ENCODE measurements at places on chromosomes 6 and 20.

DNA sequence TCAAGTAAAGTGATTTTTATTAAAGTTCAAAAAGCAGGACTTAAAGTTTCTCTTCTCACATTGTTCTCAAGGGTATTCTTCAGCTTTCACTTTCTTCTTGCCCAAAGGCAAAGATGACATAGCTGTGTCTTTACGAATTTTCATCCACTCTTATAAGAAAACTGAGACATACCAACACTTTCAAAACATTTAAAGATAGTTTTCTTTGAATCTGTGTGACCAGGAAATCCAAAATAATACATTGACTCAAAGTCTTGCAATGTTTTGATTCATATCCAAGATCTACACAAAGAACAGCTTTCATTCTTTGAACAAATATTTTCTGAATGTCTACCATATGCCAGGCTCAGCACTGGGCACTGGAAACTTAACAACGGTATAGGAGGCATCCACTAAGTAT, 117.9 kb downstream of the SIM1 start:
- no peak for DNase-seq

- no peak for DNase-seq
These were observed 90.5 kb downstream of the SOD2 start for GRCh38 chr6:159602431-159603041.

- DNase-seq: no peak
These were observed 115.1 kb downstream of the SULF2 start for GRCh38 chr20:47669927-47670890.

DNA sequence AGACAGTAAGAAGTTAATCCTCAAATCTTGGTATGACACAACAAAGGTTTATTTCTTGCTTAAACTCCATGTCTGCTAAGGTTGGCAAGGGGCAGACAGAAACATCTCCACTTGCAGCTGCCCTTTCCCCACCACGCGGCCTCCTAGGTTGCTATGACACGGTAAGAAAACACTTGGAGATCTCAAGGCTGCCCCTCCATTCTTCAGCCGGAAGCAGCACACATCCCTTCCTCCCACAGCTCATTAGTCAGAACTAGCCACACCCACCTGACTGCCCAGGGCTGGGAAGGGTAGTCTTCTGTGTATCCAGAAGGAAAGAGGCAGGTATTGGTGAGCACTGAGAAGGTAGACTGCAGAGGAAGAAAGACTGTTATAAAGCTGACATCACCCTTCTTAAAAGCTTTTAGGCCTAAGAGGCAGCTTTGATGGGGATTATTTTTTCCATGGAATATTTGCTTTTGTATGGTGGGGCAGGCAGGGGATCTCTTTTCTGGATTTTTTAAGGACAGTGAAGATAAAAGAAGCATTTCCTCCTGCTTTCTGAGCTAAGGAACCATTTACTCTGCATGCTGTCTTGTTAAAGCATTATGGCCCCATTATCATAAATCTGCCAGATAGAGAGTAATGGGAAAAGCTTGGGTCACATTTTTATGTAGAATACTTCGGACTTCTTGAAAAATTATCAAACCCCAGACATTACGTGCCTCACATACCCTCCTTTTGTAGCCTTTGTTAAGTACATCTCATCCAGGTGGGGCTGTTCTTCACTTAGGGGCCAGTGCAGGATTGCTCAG, 41.6 kb downstream of the MRAP2 start:
- no peak for DNase-seq

GRCh38 chr6:89873721-89874120, 20.5 kb upstream of the GJA10 start:
- DNase-seq: no peak

- no peak for DNase-seq
These were observed 41.6 kb upstream of the NFATC2 start for GRCh38 chr20:51584116-51584515.

DNA sequence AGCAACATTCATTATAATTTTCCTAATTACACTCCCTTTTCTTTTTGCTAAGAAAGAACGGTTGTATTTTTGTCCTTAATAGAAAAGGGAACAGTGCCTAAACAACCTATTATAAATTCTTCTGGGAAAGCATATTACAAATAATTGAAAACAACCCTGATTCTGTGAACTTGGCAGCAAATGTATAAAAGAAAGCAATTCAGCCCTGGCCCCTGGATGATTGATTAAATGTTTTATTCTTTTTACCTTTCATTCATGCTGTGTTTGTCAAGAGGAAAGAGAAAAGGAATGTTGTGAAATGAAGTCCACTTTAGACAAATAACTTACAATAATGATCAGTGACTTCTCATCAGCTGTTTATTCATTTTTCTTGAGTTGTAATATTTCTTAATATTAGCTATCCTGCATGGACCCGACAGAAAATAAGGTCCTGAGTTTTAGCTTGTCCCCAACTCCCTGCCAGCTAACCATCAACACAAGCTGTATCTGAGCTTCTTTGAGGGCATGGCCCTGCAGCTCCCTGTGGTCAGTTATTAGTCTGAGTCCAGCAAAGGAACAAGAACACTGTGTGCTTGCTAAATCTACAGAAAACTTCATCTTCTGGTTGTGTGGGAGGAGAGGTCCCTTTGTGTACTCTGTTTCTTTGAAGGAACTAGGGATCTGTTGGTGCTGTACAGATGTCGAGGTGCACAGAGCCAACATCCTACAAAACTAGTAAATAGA, 248.2 kb downstream of the LAMA2 start:
- DNase-seq: no peak

DNA sequence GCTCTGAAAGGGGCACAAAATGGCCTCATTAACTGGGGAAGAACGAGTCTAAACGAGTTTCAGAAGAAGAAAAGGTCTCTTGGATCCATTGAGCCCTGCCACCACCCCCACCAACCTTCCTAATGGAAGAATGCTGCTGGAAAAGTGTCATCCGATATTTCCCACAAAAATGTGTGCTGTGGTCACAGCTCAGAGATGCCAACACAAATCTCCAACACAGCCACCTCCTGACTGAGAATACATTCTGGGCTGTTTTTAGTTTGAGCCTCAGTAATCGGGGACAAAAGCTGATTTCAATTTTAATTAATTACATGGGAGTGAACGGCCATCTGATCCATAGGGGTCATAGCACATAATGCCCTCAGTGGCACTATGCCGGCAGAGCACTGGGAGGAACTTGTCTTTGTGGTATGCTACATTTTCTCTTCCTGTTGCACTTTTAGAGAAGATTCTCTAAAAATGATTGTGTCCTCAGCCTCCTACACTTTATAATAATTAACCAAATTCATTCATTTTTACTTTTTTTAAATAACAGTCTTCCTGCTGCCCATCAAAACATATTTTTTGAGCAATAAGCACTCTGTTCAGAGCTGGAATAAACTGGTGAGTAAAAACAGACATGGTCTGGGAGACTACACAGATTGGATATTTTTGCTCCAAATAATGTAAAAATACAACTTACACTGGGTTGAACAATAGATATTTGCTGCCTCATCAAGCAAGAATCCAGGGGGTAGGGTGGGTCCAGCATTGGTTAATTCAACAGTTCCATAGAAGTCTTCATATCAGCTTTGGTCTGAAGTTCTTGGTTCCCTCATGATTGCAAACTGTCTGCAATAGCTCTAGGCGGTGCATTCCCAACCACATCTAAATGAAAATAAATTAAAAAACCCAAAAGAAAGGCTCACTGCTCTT, 143.6 kb upstream of the TMEM170B start:
- DNase-seq: no peak

DNA sequence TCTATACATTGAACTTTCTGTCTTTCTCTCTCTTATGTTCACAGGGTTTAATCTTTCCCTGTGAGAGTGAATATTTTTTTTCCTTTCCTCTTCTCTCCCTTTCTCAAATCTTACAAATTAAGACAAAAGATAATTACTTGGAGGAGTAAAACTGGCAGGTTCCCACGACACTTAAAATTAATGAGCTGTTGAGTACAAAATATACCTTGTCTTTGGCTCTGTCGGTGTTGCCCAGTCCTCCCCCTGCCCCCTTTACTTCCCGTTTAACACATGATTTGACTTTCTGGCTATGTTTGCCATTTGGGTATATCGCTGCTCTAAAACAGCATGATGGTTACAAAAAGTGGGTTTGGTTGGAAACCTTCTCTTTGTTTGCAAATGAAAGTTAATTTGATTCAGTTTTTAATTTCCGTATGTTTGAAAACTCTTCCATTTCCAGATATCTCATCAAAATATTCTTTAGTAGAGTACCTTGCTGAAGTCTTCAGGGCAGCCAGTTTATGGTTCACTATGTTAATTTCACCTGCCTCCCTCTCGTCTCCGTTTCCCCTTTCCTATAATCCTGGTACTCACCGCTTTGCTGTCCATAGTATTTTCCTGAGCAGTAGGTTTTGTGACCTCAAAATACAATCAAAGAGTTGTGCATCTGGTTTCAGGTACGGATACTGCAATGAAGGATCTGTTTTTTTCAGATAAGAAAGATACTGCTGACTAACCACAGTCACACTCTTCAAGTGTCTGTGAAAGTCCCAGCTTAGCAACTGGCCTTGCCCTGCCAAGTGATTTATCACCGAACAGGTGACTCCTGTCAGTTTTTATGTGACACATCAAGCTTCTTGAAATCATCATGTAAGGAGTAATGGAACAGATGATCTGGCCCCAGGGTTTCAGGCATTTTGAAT, 181.2 kb downstream of the DTNBP1 start:
- no peak for DNase-seq

DNA sequence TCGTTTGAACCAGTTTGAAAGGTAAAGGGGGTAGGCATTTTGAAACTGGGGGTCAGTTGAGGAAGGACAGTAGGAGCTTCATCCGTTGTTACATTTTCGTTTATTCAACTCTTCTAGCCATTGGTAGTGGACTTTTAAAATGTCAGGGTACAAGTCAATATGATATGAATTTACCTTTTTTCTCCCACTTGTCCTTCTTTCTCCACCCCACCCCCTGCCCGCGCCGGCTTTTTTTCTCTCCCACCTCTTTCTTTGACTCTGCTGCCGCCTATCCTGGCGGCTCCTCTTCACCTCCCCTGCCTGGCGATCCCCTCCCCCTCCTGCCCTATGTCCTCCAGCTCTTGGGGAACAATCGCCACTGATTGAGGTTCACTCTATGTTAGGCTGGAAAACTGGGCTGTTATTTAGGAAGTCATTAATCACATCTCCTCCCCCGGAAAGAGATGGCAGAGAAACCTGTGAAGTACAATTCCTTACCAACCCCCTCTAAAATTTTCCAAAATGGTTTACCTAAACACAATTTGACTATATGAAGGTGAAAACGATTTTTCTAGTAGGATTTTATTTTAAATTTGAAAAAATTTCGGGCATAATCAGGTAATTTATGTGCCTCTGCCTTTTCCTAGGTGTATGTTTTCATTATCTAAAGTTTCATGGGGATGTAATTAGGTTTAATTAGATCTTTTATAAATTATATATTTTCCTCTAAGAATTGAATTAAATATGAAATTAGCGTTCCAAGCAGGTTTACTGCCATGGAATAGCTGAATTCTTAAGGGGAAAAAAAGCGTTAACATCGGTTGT, 778 bp upstream of the LIN28B start:
- DNase-seq: no peak

- DNase-seq: no peak
These were observed 1.6 kb downstream of the TPMT start for GRCh38 chr6:18153311-18153703.

GRCh38 chr6:37812841-37813240, 6.7 kb upstream of the ZFAND3 start:
- DNase-seq: no peak

- no peak for DNase-seq
These were observed 146.7 kb upstream of the TAB2 start for GRCh38 chr6:149170564-149171452.

GRCh38 chr20:63591147-63591533, 17.1 kb upstream of the HELZ2 start:
- no peak for DNase-seq

DNA sequence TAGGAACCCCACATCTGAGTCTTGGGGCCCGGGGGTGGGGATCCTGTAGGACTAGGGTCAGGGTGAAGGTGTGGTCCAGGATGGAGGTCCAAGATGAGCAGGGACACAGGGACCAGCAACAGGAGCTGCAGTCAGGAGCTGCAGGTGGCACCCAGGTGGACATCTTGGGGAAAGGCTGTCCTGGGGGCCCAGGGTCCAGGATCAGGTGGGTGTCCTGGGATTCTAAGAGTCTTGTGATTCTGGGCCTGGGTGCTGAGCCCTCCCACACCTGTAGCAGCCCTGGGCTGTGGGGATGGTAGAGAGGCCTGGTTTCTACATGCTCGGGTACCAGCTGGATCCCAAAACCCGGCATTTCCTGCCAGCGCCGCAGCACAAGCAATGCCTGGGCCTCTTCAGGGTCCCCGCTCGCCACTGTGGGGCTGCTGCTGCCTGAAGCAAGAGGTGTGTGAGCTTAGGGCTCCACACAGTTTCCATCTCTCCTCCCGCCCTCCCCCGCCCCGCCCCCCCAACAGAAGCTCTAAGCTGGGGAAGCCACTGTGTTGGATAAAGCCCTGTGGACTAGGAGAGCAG, 20.7 kb downstream of the ERGIC3 start:
- no peak for DNase-seq

- no peak for DNase-seq
These were observed 146.3 kb upstream of the GJE1 start for GRCh38 chr6:141986457-141986856.

DNA sequence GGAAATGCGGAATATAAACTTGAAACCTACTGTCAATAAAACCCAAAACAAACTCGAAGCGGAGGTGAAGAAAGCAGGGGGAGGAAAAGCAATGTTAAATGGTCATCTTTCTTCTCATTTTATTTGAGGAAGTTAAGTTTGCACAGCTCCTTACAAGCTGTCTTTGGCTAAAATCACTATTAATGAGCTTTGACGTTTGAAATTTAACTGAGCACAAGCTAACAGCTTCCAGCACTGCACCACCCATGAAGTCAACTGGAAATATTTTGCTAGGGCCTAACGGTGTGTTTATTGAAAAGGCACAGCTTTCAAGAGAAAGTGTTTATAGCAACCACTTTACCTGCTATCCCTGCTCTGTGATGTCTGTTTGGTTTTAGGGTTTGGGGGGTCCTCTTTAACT, 103.8 kb downstream of the PKHD1 start:
- DNase-seq: no peak

GRCh38 chr20:51631011-51631950, 88.8 kb upstream of the NFATC2 start:
- no peak for DNase-seq

DNA sequence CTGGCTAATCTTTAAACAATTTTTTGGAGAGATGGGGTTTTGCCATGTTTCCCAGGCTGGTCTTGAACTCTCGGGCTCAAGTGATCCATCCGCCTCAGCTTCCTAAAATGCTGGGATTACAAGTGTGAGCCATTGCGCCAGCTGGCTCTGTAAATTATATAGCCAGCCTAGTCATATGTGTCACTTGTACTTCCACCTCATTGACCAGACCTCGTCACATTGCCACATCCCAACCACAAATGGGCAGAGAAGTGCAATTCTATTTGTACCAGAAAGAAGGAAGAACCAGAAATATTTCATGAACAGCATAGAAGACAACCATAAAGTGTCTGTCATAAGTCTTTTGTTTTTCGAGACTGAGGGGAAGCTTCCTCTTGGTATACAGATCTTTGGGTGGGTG, 304.9 kb upstream of the RNF24 start:
- DNase-seq: no peak

GRCh38 chr20:38962928-38963401, 821 bp downstream of the DHX35 start:
- no peak for DNase-seq

- DNase-seq: no peak
These were observed 30.7 kb downstream of the LYRM4 start for GRCh38 chr6:5230081-5230480.

Measured in stimulated activated CD4-positive, alpha-beta T cell treated with anti-CD3 and anti-CD28 coated beads, Interleukin-4, amount 100 ng/mL, for 4 hours (primary cell).